Activated CD4-positive, alpha-beta T cell treated with anti-CD3 and anti-CD28 coated beads for 36 hours (primary cell): ENCODE measurements at places on chromosomes 3 and 15. TPM values are rescaled to one million over a fixed set of nuclear protein-coding genes. Genes with fewer than 3 reads are reported as not detected.

ZDHHC3 gene
- 31.9 TPM for total RNA-seq

CMTM6 gene
- total RNA-seq: 33.6 TPM

- H3K27ac ChIP-seq: no peak overlapping the region
- peaks cover 4% of the 10 kb centered on the region for H3K4me1 ChIP-seq
- no peak for DNase-seq
These were observed 32.4 kb downstream of the ACAN start for GRCh38 chr15:88835646-88836045.

DNA sequence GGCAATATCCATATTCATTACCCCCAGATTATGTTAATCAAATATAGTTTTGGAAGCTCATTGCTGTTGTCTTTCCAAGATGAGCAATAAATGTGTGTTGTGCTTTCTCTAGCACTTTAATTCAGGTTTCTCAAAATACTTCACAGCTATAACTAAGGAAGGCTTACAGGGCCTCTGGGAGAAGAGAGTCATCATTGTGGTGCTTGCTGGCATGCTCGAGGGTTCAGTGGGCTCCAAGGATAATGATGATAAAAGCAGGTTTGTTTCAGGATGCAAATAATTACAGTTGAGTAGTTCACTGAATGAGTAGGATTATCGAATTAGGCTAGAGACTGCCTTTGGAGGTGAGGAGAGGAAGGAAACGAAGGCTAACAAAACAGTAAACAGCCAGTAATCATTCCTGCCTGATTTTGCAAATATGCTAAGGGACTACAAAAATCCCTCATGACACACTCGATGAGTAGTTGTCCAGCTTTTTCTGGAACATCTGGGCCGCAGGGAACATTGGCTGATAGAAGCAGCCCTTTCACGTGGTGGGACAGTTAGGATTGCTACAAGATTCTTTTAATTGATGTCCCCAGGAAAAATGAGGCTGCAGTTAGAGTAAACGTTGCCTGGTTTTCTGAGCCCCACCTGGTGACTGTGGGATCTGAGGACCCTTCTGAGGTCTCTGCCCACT, 54.1 kb downstream of the SLC7A14 start:
- peaks cover 9% of the 10 kb centered on the region for H3K27me3 ChIP-seq
- DNase-seq: no peak
- H3K4me1 ChIP-seq: no peaks in the 10 kb centered on the region
